GM23248 (cell line): ENCODE measurements at places on chromosomes 4 and X.

DNA sequence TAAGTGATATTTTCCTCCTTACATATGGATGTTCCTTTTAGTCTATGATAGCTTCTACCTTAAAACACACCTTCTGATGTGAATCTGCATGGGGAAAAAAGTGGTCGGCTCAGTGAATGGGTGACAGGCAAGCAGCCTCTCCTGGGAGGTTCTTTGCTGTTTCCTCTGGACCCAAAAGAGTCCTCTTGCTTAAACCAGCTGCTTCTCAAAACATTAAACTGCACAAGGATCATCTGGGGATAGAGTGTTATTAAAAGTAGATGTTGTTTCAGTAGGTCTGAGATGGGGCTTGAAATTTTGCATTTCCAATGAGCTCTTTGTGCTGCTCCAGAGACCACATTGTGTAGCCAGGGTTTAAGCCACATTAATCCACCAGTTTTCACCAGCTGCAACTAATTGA is 452.9 kb downstream of the IL1RAPL1 start:
- no peak for DNase-seq

DNA sequence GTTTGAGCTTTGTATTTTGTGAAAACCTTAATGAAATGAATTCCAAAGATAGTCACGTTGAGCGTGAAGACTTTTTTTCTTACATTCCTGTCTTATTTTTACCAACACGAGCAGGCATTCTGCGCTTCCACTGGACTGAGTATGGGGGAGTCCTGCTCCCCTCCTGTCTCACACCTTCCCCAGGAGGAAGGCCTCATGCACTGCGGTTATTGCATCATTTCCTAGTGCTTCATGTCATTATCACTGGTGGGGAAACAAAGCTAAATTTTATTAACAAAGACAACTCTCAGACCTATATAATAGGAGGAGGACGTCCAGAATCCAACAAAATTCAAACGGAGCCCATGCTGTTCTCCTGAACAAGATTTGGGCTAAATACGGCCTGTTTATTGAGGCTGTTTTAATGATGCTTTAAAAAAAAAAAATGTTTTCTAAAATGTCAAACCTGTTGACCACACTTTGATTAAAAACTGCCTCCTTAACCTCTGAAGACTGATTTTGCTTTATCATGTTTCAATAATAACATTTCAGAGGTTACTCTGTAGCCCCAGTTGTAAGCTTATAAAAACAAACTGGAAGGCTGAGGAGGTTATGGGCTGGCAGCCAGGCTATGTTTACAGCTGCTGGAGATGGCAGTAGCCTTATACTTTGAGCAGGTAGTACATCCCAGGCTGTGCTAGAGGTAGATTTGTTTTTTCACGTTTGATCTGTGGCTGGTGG is 118.0 kb downstream of the SOWAHB start:
- DNase-seq: no peak

DNA sequence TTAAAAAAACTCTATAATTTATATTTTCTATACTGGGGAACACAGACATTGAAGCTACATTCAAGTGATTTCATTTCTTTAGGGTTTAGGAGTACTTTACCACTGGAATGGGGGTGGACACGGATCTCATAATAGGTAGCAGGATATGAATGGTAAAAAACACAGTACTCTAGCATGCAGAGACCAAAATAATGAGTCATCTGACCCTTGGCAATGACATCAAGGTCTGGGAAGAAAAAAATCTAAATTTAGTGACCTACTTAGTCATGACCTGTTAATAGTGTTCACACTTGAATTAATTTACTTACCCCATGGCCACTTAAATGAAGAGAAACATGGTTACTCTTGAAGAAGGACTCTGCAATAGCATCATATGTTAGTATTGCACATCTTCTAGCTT is 187.9 kb downstream of the EPHA5 start:
- DNase-seq: peak; percentile 1

DNA sequence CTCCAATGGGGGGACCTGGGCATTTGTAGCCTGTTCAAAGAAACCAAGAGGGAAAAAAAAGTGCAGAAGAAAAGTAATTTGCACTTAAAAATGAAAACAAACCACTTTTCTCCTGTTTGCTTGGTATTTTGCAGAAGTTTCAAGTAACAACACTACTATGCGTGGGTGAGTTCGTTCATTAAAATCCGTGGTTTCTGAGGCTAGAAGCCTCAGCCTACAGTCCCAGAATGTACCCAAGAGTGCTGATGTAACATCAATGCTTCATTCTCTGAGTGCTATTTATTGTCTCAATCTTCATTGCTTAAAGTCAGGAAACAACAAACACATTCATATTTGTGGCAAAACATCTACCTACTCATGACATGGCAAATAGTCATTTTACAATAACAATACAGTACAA is 29.2 kb downstream of the LGI2 start:
- no peak for DNase-seq

DNA sequence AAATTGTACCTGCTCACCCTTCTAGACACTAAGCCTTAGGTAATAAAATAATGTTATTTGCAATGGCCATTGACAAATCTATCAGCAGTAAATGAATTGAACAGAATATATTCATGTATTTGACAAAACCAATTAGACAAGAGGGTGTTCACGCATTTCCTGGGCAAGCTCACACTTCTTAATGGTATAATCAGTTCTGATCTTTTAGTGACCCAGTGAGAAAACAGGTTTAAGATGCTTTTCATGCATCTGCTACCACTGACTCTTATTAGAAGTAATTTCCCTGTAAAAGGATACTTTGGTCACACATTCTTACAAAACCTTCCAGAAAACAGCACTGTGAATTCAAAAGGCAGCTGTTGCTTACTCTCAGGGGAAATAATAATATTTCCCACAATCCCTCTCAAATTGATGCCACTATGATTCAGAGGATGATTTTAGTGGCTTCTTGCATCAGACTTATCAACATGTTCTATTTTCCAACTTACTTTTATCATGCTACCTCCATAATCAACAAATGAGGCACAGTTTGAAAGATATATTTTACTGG is 313.9 kb upstream of the NWD2 start:
- no peak for DNase-seq

- peak; percentile 41 for DNase-seq
These were observed 507 bp downstream of the MFAP3L start for GRCh38 chr4:170025523-170026252.

DNA sequence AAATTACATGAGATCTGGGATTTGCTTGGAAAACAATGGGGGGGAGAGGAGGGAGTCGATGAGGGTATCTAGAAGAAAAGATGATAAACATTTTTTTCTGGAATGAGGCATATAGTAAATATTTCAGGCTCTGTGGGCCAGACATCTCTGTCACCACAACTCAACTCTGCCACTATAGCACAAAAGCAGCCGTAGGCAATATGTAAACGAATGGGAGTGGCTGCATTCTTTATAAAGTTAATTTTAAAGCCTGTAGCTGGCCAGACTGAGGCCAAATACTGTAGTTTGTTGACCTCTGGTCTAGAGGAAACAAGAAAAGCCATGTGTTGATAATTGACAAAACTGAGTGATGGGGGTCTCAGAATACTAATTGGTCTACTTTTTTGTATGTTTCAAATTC is 14.1 kb upstream of the TCEANC start:
- DNase-seq: no peak

GRCh38 chr4:61782133-61782532 is 582.0 kb downstream of the ADGRL3 start:
- no peak for DNase-seq

DNA sequence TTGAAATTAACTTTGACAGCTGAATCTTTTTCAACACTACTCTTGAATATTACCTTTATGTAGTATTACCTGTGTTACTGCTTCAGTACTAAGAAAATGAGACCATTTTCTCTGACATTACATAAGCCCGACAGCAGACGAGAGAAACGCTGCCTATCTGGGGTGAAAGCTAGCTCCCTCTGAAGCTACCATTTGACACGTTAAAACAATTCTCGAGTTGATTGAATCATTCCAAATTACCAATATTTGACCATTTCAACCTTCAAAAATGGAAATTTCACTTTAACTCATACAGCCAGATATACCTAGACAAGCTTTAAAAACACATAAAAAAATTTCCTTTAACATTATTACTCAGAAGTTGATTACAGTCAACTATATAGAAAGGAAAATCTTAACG is 836 bp downstream of the GPM6A start:
- no peak for DNase-seq

- no peak for DNase-seq
These were observed 893.9 kb downstream of the PCDH7 start for GRCh38 chr4:31613946-31614623.

DNA sequence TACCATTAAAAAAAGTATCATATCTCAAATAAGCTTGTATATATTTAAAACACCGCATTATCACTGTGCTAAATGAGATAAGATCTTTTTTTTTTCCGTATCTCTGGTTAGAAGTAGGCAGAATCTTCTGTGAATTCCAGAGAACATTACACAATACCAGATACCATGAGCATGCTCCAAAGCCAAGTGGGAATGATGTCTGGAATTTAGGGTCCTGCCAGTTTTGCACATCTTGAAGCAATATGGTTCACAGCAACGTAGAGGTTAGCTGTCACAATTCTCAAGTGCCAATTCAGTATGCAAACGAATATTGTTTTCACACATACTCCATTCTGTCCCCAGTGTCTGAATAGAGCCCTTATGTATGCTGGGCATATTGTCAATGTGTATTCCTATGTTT is 127.5 kb upstream of the NEIL3 start:
- DNase-seq: peak; percentile 43

DNA sequence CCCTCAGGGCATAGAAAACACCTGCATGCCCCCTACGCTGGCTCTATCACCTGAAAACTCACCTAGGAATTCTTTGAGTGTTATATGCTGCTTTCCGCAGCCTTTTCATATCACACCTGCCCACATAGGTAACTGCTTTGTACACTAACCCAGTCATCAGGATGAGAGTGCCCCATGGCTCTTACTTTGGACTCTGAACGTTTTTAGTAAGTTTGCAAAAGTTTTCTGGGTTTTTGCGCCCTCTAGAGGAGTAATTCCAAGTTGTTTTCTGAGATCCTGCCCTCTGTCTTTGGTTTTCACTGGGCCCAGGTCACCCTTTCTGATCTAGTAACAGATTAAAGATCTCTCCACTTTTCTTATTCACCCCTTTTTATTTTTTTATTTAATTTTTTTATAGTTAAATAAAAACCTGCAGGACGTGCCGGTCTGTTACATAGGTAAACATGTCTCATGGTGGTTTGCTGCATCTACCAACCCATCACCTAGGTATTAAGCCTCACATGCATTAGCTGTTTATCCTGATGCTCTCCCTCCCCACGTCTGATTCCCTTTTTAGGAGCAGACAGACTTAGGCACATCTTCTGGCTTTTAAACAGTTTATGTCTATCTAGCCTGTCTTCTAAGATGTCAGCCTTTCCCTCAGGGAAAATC is 139.2 kb downstream of the NWD2 start:
- DNase-seq: peak; percentile 40

DNA sequence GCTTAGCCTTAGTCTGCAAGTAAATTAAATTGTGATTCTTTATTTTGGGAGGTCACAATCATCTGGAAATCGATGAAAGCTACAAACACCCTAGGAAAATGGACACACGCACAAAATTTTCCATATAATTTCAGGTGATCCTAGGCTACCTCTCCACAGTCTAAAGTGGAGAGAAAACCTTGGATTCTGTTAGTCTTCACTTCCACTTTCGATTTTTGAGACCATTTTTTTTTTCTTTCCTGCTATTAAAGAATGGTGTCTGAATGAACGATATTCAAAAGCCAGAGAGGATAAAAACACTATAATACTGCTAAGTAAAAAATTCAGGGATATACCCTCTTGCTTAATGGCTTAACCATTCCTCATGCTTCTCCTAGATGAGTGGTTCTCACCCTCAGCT is 1.7 kb downstream of the FBXL5 start:
- no peak for DNase-seq

- peak; percentile 35 for DNase-seq
These were observed 78.8 kb downstream of the HADH start for GRCh38 chr4:108068442-108068841.

DNA sequence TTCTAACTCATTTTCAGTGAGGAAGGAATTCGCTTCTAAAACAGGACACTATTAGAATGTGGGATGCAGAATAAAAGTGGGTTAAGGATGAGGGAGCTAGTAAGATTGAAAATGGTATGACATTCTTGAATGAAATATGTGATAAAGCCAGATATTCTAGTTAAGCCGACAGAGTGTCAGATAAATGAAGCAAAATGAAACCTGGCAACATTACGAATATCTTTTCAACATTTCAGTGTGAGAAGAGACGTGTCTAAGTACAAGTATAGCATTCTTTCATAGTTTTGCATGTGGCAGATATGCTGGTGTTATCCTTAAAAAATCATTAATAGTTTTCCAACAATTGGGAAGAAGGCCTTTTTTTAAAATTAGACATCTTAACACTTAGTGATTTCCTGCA is 1101.4 kb downstream of the RPA4 start:
- DNase-seq: no peak

GRCh38 chrX:39309721-39310152 is 508.5 kb downstream of the MID1IP1 start:
- DNase-seq: no peak

DNA sequence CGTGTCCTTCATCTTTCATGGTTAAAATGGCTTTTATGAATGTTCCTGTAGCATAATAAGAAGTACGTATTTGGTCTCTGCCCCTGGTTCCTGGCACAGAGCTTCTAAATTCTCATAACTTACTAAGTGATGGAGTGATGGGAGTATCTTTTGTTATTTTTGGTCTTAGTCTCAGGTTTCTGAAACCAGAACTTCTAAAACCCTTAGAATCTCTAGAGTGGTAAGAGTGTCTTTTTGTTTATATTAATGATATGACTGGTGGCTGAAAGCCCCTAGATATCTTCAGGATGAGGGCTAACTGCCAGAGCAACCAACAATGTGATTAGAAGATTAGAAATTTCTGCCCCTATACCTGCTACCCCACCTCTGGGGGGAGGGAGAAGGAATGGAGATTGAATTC is 45.8 kb upstream of the BBS12 start:
- DNase-seq: no peak

- DNase-seq: no peak
These were observed 92.3 kb upstream of the ADRA2C start for GRCh38 chr4:3673716-3674478.

DNA sequence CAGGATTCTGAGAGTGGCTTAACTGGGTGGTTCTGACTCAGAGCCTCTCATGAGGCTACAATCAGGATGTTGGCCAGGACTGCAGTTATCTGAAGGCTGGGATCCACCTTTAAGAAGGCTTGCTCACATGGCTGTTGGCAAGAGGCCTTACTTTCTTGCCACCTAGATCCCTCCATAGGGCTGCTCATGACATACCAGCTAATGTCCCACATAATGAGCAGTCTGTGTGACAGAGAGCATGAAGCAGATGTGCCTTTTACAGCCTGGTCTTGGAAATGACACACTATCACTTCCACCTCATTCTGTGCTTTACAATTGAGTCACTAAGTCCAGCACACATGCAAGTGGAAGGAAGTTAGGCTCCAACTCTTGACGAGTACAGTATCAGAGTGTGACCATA is 4.3 kb upstream of the RBM3 start:
- peak; percentile 81 for DNase-seq

GRCh38 chrX:121781991-121782390 is 734.6 kb downstream of the GLUD2 start:
- no peak for DNase-seq

DNA sequence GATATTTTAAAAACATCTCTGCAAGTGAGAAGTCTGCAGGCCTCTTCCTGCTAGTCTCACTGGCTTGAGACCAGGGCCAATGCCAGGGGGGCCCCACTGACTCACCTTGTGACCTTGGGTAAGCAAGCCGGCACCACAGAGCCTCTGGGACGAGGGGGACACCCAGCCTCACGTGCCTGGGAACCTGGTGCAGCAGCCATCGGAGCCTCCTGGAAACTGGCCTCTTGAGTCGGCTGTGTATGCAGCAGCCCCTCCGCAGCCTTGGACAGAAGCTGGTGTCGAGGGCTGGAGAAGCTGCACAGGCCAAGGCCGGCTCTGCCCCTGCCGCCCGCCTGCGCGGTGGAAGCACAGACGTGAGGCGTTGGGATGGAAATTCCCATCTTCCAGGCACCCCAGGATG is 8.7 kb downstream of the TADA2B start:
- no peak for DNase-seq
